ENCODE measurements at places on chromosomes 5 and 9. TPM values are rescaled to one million over a fixed set of nuclear protein-coding genes. Genes with fewer than 3 reads are reported as not detected.

HTR4 gene
- total RNA-seq, result not detected

DAP gene
- 91.1 TPM for total RNA-seq

- no peak for DNase-seq
Observed at GRCh38 chr9:109270971-109271925, 49.6 kb downstream of the EPB41L4B start.

- DNase-seq, result no peak
Observed at GRCh38 chr9:134742822-134743535, 101.4 kb downstream of the COL5A1 start.

GRCh38 chr5:58934629-58935097, 351.8 kb downstream of the RAB3C start:
- DNase-seq, result no peak

Data from progenitor cell of endocrine pancreas (in vitro differentiated cells).